ENCODE measurements at places on chromosomes 1 and 21.
A peak's percentile ranks its signal among the peaks of the same experiment; 100 is the strongest.

DNA sequence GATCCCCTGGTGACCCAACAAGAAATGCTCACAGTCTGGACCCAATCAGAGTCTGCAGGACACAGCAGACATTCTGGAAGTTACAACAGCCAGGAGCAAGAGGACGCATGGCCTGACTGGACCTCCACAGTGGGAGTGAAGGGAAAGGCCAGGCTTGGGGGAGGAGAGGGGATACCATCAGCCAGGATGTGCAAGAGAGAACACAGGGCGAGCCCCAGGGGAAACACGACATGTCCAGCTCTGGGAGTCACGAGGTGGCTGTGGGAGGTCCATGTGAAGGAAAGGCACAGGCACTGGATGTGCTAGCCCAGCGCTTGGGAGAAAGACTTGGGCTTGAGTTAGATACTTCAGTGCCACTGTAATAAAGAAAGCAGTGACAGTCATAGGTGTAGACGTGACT, 87.3 kb downstream of the HSF2BP start:
- no peak for DNase-seq

- DNase-seq, result no peak
Observed at GRCh38 chr1:176338877-176339276, 124.1 kb upstream of the PAPPA2 start.

DNA sequence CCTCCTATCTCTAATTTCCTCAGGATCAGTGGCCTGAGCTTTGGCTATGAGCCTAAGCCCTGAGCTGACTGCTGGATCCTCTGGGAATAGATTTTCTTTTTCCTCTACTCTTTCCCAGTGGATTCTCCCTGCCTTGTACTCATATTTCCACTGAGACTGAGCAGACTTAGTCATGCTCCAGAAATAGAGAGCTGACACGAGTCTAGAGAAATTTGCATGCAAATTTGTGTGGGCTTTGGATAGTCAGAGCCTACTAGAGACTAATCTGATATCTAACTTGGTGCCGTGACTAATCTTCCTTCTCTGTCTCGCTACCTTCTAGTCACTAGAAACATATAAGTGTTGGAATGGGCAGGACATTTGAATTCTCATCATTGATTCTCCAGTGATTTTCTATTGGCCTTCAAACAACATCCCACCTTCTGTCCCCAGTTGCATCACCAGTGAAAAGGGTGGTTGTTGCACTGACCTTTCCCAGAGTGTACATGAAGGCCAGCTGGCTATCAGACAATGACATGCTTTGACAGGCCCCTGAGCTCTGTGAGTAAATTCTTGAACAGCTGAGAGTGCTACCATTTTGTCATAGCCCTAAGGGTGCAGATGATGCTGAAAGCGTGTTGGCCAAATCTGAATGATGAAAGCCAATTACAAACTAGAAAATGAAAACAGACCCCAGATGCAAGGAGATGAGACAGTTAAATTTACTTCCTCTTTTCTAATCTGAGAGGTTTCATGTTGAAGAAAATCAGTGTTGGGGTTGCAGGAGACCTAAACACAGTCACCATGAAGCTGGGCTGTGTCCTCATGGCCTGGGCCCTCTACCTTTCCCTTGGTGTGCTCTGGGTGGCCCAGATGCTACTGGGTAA, at the start of gene FCRLA:
TSS of gene FCRLA (plus strand) at position 748 of the 866 bp plus-strand sequence. CDS start at position 784, 36 bp downstream.
- DNase-seq, result peak; percentile 74

DNA sequence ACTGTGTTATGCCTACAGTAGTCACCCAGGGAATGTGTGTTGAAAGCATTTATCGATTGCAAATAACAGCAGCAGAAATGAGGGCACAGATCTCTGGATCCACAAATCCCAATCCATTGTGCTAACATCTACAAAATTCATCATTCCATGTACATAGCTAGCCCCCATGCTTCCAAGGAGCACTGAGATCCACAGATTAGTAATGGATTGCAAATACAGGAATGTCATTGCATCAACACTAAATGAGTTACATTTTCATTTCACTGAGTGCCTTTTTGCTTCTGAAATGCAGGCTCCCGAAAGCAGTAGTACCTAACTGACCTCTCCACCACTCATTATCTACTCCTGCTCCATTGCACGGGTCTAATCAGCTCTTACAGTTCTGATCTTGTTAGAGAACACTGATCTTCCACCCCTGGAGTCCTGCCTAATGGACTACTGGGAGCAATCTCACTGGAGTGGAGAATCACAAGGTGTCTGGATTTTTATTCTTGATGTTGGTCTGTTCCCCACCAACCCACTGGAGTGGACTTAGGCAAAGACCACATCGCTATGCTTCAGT, 30.5 kb downstream of the ASTN1 start:
- DNase-seq, result no peak

- DNase-seq, result no peak
Observed at GRCh38 chr1:87766737-87767136, 438.1 kb downstream of the LMO4 start.

DNA sequence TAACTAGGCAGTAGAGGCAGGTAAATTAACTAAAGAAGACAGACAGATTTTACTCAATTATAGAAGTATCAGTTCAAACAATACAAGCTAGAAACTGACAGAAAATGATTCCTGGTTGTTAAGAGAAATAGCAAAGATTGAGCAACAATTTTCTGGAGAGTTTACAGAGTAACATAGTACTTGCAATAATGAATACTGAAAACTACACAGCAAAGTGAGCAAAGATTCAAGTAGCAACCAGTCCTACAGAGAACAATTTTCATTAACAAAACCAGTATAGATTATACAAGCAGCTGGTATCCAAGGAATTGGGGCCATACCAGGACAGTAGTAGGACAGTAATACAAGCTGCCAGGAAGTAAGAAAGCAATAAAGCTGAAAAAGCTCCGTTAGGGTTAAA, 37.6 kb downstream of the EYA3 start:
- DNase-seq, result peak; percentile 64

- DNase-seq, result no peak
Observed at GRCh38 chr1:861714-862113, 62.0 kb upstream of the SAMD11 start.

- no peak for DNase-seq
Observed at GRCh38 chr1:109765483-109765815, 1.7 kb upstream of the EPS8L3 start.

- no peak for DNase-seq
Observed at GRCh38 chr1:210695026-210695425, 366.3 kb downstream of the HHAT start.

- DNase-seq, result no peak
Observed at GRCh38 chr1:43272161-43272560, 2.4 kb downstream of the TMEM125 start.

- no peak for DNase-seq
Observed at GRCh38 chr21:33112681-33113080, 42.7 kb downstream of the OLIG1 start.

DNA sequence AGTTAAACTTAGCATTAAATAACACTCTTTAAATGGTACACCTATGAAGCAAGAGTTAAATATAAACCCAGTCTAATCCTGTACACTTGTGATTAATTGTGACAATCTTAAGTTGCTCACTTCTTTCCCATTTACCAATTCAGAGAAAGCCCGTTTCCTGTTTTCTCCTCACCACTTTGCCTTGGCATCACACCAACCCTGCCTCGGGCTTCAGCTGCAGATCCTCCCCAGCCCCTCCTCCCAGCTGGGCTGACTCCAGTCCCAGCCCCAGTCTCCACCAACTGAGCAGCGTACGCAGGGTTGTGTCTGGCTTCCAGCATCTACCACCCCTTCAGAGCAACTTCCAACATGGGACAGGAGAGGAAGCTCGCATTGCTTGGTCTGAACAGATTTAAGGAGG, 4.1 kb downstream of the PYCR2 start:
- peak; percentile 75 for DNase-seq

- DNase-seq, result peak; percentile 52
Observed at GRCh38 chr1:78427506-78427905, 63.3 kb upstream of the PTGFR start.

GRCh38 chr1:219483530-219483929, 129.4 kb downstream of the ZC3H11B start:
- no peak for DNase-seq

- DNase-seq, result peak; percentile 49
Observed at GRCh38 chr1:9294910-9295636, 2.4 kb downstream of the SPSB1 start.

GRCh38 chr1:69411617-69412016, 156.1 kb upstream of the LRRC7 start:
- no peak for DNase-seq

DNA sequence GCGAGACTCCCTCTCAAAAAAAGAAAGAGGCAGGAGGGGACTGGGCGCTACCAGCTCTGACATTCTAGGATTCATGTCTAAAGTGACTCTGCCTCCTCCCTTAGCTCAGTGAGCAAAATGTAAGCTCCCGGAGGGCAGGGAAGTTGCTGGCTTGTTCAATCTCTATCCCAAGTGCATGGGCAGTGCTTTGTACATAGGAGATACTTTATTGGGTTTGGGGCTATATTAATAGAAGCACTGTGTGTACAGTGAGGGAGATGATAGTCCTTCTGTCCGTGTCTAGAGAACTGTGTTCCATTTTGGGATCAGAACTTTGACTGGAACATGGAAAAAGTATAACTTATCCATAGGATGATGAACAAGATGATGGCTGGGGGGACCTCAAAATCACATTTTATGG, 16.7 kb upstream of the LUZP1 start:
- DNase-seq, result no peak

GRCh38 chr1:17056551-17056950, 2.7 kb upstream of the SDHB start:
- no peak for DNase-seq

DNA sequence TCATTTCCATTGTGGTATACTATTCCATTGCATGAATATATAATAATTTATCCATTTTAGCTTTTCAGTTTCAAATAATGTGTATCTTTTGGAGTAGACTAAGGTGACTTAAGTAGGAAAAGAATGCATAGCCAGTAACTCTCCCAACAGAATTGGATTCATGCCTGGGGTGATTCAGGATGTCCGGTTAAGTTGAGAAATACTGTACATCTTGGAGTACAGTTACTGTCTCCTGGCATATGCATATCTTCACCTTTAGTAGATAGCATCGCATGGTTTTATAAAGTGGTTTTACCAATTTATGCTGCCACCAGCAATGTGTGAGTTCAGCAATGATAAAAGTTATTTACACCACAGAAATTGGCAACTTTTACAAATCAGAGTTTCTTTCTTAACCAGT, 18.6 kb upstream of the SLC6A9 start:
- peak; percentile 84 for DNase-seq

DNA sequence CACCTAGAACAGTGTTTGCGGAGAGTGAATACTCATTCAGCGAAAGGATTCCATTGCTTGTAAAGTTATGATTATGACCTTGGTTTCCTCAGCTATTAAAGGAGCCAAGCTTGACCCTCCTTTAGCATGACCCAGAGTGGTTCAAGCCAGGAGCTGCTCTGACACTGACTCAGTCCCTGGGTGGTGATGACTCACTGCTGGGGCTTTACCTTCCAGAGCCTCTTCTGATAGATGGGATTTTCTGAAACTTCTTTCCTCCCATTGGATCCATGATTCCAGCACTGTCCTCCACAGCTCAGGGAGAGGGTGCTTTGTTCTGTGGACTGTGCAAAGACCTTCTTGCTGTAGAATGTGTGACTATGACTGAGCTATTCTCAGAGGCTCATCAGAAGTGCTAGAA, 77.4 kb downstream of the S1PR1 start:
- DNase-seq, result peak; percentile 24

- DNase-seq, result no peak
Observed at GRCh38 chr1:50175719-50176639, 67.3 kb downstream of the ELAVL4 start.

DNA sequence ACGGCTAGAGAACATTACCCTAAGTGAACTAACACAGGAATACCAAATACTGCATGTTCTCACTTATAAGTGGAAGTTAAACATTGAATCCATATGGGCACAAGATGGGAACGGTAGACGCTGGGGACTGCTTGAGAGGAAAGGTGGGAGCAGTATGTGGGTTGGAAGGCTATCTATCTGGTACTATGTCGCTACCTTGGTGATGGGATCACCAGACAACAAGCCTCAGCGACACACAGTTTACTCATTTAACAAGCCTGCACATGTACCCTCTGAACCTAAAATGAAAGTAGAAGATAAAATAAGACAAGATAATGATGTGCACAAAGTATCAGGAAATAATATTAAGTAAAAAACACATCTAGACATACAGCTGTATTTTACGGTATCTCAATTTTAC, 819 bp downstream of the PYHIN1 start:
- no peak for DNase-seq

- DNase-seq, result peak; percentile 53
Observed at GRCh38 chr1:93980320-93981273, 71.4 kb upstream of the GCLM start.

GRCh38 chr1:116934586-116935207, 25.0 kb downstream of the PTGFRN start:
- no peak for DNase-seq

GRCh38 chr1:15181564-15181963, 28.0 kb downstream of the TMEM51 start:
- no peak for DNase-seq

GRCh38 chr21:42120101-42120902, 49.2 kb downstream of the UMODL1 start:
- DNase-seq, result no peak

DNA sequence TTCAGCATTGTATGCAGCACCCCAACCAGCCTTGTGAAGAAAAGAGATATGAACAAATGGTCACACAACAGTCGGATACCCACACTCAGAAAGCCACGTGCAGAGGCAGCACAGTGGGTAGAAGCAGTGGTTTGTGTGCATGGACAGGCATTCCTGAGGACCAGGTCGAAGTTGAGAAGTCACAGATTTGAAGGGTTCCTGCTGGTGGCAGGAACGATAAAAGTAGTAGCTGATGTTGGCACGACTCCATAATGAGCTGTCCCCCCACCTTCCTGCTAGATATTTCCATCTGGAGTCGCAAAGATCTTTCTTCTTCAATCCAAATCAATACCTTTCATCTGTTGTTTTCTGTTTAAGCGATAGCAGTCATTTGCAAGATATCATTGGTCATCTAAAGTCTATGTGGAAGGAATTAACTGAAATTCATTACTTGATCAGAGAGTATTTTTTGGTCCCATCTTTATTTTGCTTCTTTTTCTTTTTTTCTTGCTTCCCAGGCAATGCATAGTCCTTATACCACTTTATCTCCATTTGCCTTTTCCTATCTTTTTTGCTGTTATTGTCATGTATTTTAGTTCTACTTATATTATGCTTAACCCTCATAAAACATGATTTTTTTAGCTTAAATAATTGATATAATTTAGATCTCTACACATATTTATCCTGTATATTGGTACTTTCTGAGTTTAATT, 176.4 kb downstream of the DHRS3 start:
- DNase-seq, result no peak

- DNase-seq, result peak; percentile 69
Observed at GRCh38 chr1:7430691-7431090, 340.4 kb upstream of the VAMP3 start.

DNA sequence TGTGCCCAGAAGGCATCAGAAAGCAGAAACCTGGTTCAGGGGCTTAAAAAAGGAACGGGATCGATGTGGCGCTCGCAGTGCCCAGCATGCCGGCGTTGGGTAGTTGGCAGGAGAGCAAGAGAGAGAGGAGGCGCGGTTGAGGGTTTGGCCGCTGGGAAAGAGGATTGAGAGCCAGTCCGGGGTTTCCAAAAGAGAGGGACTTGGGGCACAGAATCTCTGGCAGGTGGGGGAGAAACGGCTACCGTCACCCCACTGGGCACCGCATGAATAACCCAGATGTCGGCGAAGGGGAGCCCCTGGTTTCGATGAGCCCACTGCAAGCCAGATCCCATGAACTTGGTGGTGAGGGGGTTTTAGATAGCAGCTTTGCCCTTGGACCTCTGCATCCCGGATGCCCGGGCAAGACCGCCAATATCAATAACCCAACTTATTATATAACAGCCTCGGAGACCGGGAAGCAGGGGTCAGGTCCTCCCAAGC, 60.4 kb upstream of the ACOT11 start:
- peak; percentile 41 for DNase-seq

Data from adipocyte (in vitro differentiated cells).